Thyroid gland (tissue), 4 donors: ENCODE measurements at places on chromosomes 1 and 21. TPM values are rescaled to one million over a fixed set of nuclear protein-coding genes. Genes with fewer than 3 reads are reported as not detected.

TMEM200B gene
- total RNA-seq, result 2.7 TPM

KRTAP19-3 gene
- total RNA-seq, result not detected

SMIM11 gene
- 5.1 TPM for total RNA-seq

AKR7A3 gene
- 1.9 TPM for total RNA-seq

DLGAP3 gene
- total RNA-seq, result not detected
